ENCODE measurements at places on chromosomes 1 and 21.

DNA sequence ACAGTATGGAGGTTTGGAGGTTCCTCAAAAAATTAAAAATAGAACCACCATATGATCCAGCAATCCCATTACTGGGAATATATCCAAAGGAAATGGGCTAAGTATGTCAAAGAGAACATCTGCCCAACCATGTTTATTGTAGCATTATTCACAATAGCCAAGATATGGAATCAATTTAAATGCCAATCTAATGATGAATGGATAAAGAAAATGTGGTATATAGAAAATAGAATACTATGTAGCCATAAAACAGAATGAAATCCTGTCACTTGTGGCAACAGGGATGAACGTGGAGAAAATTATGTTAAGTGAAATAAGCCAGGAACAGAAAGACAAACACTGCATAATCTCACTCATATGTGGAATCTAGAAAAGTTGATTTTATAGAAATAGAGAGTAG lies 201.7 kb upstream of the AJAP1 start:
- DNase-seq = no peak

GRCh38 chr1:3399732-3400131 lies 54.7 kb upstream of the ARHGEF16 start:
- DNase-seq = no peak

DNA sequence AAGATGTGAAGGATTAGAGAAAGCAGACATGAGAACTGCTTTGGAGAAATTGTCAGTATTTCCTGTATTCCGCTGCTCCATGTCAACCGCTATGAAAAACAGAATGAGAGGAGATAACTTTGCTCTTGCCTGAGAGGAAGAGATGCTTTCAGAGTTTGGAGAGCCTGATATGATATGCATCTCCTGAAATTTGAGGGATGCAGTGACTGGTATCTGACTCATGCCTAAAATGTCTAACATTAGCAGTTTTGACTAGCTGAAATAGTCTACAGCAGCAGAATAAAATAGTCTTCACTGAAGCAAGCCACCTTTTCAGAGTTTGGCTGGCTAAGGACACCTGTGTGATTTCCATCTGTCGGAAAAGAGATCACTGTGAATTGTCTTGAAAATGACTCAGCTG lies 165.8 kb upstream of the LRRC7 start:
- no peak for DNase-seq

DNA sequence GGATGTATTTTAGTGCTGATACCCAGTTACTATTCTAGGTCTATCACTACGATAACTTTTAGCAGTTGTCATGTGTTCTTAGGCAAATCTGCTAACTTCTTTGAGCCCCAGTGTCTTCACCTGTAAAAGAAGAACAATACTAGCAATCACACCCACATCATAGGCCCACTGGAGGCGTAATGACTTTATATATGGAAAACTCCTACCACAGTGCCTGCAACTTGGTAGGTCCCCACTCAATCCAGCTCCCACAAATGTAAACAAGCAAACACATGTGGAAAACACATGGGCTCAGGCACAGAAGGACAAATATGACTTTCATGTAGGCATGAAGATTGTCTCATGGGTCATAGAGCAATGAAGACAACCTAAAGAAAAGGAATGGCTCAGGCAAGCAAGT lies 115.8 kb downstream of the TBX19 start:
- no peak for DNase-seq

- no peak for DNase-seq
These were observed 675.1 kb upstream of the CXADR start for GRCh38 chr21:16837721-16838120.

DNA sequence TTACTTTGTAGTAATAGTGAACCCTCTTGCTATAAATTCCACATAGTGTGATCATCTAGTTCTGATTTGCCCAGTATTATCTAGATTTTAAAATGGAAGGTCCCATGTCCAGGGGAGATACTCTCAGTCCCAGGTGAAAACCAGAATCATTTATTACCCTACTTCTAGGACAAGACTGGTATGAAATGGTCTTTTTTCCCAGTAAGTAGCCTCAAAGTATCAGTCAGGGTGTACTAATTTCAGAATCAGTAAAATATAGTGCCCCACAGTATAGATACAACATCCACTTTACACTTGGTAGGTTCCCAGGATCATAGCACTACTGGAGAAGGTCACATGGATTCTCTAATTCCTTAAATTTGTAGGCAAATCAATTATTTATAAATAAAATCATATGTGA lies 318.3 kb downstream of the GRIK1 start:
- no peak for DNase-seq

DNA sequence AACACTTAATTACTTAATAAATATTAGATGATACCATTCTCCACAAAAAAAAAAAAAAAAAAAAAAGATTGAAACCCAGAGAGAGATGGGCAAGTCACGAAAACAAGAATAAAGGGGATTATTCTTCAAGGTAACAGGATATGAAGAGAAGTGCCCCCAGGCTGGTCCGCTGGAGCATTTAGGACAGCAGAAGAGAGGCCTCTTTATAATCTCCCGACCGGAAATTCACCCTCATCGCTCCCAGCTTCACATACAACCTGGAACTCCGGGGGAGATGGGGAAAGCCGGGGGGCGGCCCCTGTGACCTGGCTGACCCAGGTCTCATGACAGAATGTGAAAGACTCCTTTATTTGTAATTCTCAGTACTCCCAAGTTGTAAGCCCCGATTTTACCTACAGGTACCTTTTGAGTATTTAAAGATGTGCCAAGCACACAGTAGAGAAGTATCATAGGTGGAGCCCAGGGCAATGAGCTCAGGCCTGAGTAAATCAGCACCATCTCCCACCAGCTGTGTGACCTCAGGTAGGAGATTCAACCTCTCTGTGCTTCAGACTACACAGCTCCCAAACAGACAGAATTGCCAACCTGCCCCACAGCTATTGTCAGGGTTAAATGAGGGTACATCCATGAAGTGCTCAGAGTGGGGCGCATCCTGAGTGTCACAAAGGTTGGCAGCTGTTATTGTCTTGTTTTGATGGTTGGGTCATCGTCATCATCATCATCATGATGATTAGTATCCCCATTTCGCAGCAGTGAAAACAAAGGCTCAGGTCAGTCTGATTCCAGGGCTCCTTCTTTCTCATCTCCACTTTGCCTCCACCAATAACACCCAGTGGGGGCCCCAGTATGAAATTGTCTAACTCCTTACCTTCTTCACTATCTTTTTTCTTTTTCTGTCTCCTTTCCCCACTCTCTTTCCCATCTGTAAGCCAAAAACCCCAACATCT lies 148.4 kb downstream of the PSMG1 start:
- no peak for DNase-seq

DNA sequence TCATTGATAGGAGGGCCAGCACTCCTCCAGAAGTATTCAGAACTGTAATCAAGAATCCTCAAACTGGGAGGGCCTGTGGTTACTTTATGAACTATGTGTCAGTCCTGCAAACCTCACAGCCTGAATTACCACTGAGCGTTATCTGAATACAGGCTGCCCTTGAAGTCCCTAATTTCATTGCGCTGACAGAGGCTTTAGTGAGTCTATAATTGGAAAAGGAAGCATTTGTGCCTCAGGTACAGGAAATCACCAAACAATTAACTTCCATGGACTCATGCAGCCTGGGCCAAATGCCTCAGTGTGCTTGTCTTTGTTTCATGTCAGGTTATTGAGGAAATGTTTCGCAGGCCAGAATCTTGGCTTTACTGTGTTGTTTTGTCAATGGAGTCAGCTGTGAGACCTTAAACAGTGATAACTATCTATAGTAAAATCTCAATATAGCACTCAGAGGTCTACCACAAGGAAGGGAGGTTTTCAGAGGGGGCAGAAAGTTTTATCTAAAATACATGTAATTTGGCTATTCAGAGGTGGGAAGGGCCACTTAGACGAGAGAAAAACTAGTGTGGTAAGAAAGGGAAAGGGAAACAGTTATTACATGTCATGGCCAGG lies 32.9 kb upstream of the DOCK7 start:
- peak; percentile 42 for DNase-seq

- DNase-seq = no peak
These were observed 11.0 kb downstream of the HSPG2 start for GRCh38 chr1:21926065-21926464.

DNA sequence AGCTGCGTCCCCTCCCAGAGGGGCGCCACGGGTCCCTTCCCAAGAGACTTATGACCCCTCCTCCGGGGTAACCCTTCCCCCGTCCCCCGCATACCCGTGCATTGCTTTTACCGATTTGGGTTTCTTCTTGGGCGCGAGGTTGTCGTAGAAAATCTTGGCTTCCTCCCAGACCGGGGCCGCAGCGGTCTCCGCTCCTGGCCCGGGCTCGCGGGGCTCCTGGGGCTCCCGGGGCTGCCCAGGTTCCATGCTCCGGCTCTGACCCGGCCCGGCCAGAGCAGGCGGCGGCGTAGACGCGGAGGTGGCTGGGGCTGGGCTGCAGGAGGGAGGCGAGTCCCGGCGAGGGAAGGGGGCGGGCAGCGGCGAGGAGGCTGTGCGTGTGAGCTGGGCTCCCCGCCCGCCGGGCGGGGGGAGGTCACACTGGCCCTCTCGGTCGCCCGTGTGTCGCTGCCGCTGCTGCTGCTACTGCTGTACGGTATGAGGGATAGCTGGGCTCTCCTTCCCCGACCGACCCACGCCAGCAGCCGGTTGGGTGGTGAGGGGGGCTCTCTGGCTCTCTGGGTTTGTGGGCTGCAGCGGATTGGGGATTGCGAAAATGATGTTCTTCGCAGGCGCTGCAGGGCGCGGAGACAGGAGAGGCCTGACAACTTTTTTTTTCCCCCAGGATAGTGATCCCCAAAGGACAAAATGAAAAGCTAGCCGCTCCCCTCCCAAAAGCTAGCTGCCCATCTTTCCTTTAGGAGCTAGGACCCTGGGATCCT lies at the start of gene NT5C1A:
TSS of gene NT5C1A (minus strand) at position 315 of the 758 bp plus-strand sequence. CDS start at position 246, 69 bp downstream.
- no peak for DNase-seq

DNA sequence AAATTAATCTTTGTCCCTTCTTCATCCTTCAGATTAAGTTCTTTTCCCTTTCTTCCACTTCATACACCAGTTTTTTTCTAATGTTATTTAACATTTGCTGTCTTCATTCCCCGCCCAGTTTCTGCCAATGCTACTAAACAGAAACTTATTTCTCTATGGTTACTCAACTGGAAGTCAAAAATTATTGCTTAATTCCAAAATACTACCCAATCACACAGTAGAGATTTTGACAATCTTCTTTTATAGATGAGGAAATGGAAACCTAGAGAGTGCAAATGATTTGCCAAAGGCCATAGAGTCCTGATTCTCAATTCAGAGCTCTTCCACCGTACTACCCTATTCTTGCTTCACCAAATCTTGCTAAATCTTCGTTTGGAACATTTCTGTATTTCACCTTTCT lies 58.1 kb upstream of the SH3GLB1 start:
- DNase-seq = no peak

- DNase-seq = no peak
These were observed 47.2 kb upstream of the PAX7 start for GRCh38 chr1:18583326-18583941.

- peak; percentile 86 for DNase-seq
These were observed 43.1 kb downstream of the FOXO6 start for GRCh38 chr1:41404308-41404761.

DNA sequence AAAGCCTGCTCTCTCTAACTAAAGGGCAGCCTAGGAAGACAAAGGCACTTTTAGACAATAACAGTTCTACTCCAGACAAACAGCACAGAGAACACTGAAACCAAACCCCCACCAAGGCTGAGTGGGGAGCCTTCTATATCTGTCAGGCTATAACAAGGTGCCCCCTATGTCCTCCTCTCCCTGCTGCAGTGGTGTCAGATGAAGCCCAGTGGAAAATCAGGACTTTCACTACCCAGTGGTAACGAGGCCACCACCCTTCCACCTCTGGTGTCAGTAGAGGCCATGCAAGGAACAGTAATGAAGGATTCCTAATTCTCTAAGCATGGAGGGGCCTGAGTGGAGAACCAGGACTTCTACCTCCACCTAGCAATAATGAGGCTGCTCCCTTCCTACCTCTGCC lies 83.7 kb downstream of the ZSWIM5 start:
- DNase-seq = peak; percentile 25

GRCh38 chr21:46554431-46555224 lies 50.3 kb downstream of the S100B start:
- no peak for DNase-seq

GRCh38 chr1:44568128-44568900 lies 106.0 kb downstream of the TMEM53 start:
- DNase-seq = peak; percentile 39

- DNase-seq = no peak
These were observed 26.3 kb upstream of the ATF3 start for GRCh38 chr1:212582291-212582690.

GRCh38 chr1:904310-904950 lies 19.3 kb upstream of the SAMD11 start:
- DNase-seq = peak; percentile 86

DNA sequence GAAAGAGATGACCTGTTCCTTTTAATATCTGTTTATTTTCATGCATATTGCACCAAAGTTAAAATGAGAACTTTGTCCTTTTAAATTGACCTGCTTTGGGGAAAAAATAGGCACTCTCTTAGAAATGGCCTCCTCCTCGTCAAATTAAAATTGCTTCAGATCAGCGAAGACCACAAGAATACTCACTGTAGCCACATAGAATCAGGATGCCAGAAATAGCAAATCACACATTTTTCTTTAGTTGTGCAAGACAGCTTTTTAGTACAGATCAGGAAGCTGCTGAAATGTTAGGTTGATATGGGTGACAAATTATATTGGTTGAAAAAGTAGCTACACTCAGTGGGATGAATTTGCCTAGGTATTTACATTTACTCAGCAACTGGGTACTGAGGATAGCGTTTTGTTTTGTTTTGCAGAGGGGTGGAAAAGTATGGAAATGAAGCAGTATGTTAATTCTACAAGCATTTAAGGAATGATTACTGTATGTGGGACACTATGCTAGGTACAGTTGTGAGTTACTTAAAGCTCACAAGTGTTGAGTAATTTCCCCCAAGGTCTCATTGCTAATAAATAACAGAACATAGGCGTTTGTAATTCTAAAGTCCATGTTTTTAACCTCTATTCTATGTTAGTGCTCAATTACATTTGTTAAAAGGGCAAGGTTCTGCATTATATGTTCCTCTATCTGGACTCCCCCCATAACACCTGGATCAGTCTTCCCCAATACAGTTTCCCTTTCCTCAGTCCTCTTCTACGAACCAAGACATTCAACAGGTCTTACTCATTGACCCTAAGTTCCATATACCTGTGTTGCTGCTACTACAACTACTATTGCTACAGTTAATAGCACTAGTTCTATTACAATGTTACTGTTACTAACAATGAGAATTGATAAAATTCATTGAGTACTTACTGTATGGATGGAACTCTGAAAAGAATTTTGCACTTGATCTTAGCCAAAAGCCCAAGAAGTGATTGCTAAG lies 99.4 kb upstream of the S1PR1 start:
- DNase-seq = no peak

Data from mesendoderm (in vitro differentiated cells).